Effector memory CD8-positive, alpha-beta T cell (primary cell): ENCODE measurements at places on chromosomes 16 and 17.
A peak's percentile ranks its signal among the peaks of the same experiment; 100 is the strongest.

DNA sequence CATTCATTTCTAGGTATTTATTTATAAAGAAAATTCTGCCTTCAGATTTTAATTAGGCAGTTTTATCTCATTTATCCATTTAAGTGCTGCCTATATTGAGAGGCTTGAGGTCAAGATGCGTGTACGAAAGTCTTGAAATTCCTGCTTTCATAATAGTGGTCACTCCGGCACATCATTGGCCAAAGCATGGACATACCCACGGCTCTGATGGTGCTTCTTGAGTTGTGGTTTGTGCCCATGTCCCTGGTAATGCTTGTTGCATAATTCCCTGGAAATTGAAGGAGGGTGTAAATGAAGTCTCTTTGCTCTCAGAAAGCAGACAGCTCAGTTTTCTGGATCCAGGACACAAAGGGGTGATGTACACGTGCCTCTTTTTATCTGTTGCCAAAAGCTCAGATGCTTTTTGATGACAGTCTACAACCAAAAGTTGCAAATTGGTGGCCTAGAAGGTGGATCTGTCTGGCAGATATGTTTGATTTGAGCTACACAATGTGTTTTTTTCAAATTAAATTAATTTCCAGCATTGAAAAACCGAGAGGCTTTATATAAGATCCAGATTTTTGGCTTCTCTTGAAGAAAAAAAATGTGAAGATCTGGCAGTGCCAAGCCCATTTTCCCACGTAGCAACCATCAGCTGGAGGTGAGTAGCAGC, 94.4 kb downstream of the SHISA9 start:
- no peak for DNase-seq
- no peaks in the 10 kb centered on the region for H3K27me3 ChIP-seq
- no peaks in the 10 kb centered on the region for H3K4me1 ChIP-seq
- no peaks in the 10 kb centered on the region for H3K36me3 ChIP-seq
- H3K27ac ChIP-seq: no peak overlapping the region

DNA sequence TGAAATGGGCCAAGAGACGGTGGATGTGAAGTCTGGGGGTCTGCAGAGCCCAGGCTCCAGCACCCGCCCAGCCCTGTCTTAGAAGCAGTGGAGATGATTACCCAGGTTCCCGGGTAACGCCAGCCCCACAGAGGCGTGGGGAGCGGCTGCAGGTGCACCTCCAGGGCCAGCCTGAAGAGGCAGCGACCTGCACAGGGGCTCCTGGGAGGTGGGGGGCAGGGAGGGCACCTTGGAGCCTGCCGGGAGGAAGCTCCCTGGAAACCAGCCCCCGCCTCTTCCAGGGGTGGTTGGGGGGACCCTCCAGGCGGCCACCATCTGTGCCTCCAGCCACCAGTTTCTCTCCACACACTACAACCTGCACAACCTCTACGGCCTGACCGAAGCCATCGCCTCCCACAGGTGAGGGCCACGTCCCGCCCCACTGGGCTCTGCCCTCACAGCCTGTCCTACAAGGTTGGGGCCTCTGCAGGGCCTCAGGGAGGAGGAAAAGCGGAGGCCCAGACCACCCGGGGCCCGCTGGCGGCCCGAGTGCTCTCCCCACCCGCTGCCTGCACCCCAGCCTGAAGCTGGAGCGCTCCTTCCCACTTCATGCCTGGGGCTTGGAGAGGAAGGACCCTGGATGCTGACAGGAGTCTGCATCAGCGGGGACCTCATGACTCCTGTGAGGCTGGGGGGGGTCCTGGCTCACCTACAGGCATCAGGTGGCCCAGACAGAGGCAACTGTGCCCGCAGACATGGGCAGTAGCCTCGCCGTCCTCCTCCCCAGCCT, 10.5 kb downstream of the GAA start:
- H3K4me3 ChIP-seq: no peak overlapping the region
- no peaks in the 10 kb centered on the region for H3K4me1 ChIP-seq
- no peak for DNase-seq
- H3K27me3 ChIP-seq: no peaks in the 10 kb centered on the region
- H3K27ac ChIP-seq: no peak overlapping the region

GRCh38 chr16:17144431-17144830, 326.3 kb downstream of the XYLT1 start:
- no peaks in the 10 kb centered on the region for H3K4me1 ChIP-seq
- no peaks in the 10 kb centered on the region for H3K27me3 ChIP-seq
- no peak for DNase-seq
- no peak overlapping the region for H3K4me3 ChIP-seq
- no peak overlapping the region for H3K27ac ChIP-seq

DNA sequence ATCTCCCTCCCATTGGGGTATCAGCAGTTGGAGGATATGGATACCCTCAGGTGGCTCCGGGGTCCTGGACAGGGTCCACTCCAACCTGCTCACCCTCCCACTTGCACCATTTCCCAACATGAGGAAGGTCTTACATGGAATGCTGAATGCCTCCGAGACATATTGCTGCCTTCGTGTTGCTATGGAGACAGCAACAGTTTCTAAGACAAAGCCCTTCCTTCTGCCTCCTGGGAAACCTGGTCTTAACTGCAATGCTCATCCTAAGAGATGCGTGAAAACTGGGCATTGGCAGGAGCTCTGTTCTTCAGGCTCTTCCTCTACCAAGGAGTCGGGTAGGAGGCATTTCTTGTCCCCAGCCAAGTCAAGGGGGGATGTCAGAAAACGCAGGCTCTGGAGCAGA, 45.2 kb downstream of the ST3GAL2 start:
- no peak for DNase-seq
- no peak overlapping the region for H3K4me3 ChIP-seq
- peaks cover 3% of the 10 kb centered on the region for H3K36me3 ChIP-seq

- H3K27ac ChIP-seq: no peak overlapping the region
- no peak overlapping the region for H3K4me3 ChIP-seq
- DNase-seq: no peak
- peaks cover 18% of the 10 kb centered on the region for H3K4me1 ChIP-seq
These were observed 327.6 kb downstream of the CDH13 start for GRCh38 chr16:82954224-82954929.

- H3K4me3 ChIP-seq: no peak overlapping the region
- no peaks in the 10 kb centered on the region for H3K36me3 ChIP-seq
- no peak overlapping the region for H3K27ac ChIP-seq
- H3K27me3 ChIP-seq: no peaks in the 10 kb centered on the region
- no peaks in the 10 kb centered on the region for H3K4me1 ChIP-seq
These were observed 111.0 kb upstream of the NACA2 start for GRCh38 chr17:61701978-61702377.

GRCh38 chr16:73231944-73232554, 184.1 kb upstream of the ZFHX3 start:
- H3K27ac ChIP-seq: no peak overlapping the region
- H3K4me1 ChIP-seq: no peaks in the 10 kb centered on the region
- H3K36me3 ChIP-seq: no peaks in the 10 kb centered on the region
- H3K4me3 ChIP-seq: no peak overlapping the region

- H3K27me3 ChIP-seq: peaks cover 17% of the 10 kb centered on the region
- peaks cover 6% of the 10 kb centered on the region for H3K4me1 ChIP-seq
- no peak overlapping the region for H3K27ac ChIP-seq
These were observed 451.3 kb downstream of the PMP22 start for GRCh38 chr17:14813649-14814370.

GRCh38 chr17:59807892-59808509, 84.7 kb downstream of the TUBD1 start:
- H3K27ac ChIP-seq: no peak overlapping the region
- H3K27me3 ChIP-seq: no peaks in the 10 kb centered on the region
- H3K4me3 ChIP-seq: no peak overlapping the region
- peaks cover 21% of the 10 kb centered on the region for H3K36me3 ChIP-seq

- H3K4me3 ChIP-seq: no peak overlapping the region
- peaks cover 28% of the 10 kb centered on the region for H3K36me3 ChIP-seq
- H3K27me3 ChIP-seq: no peaks in the 10 kb centered on the region
- no peak for DNase-seq
These were observed 25.1 kb downstream of the UNC13D start for GRCh38 chr17:75819116-75819515.

DNA sequence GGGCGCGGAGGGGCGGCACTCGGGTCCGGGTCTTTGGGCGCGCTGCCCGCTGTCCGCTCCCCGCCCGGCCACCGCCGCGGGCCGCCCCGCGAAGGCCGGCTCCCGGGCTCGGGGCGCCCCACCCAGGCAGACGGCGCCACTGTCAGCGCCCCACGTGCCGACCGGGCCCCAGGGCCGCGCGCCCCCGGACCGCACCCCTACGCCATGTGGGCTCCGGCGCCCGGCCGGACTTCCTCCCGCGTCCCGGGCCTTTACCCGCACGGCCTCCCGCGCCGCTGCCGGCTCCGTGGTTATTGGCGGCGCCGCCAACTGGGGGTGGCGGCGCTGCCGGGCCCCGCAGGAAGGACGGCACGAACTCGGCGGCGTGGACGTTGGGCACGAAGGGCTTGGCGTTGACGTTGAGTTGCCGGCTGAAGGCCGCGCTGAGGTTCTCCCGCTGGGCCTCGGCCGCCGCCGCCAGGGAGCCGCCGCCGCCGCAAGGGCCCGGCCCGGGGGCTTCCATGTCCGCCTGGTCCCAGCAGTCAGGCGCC, 577 bp downstream of the GSPT1 start:
- peak overlapping the region; percentile 96 for H3K27ac ChIP-seq
- H3K4me1 ChIP-seq: peaks cover 37% of the 10 kb centered on the region
- peaks cover 36% of the 10 kb centered on the region for H3K36me3 ChIP-seq
- H3K4me3 ChIP-seq: peak overlapping the region; percentile 89

GRCh38 chr17:49821466-49821865, 26.4 kb downstream of the TAC4 start:
- DNase-seq: no peak
- H3K4me3 ChIP-seq: no peak overlapping the region
- H3K36me3 ChIP-seq: peaks cover 90% of the 10 kb centered on the region
- H3K27me3 ChIP-seq: no peaks in the 10 kb centered on the region
- H3K4me1 ChIP-seq: peaks cover 29% of the 10 kb centered on the region

- H3K27ac ChIP-seq: no peak overlapping the region
- H3K4me3 ChIP-seq: no peak overlapping the region
These were observed 19.5 kb downstream of the CBX4 start for GRCh38 chr17:79819534-79820276.

DNA sequence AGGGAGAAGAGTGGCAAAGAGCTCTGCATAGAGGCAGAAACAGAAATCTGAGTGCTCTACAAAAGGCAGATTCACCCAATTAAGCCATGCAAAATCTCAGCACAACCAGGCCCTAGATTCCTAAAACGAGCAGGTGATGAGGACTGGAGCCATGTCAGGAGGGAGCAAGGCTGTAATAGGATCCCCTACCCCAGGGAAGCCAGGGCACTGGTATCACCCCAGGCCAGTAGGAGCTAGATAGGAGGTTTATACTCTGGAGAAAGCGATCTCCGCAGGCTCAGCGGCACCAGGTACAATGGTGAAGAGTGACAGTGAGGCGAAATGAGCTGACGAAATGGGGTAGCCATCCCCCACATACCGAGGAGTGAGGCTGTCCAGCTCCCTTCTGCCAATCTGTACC, 171.5 kb downstream of the PARN start:
- H3K27ac ChIP-seq: no peak overlapping the region
- no peak overlapping the region for H3K4me3 ChIP-seq
- peaks cover 3% of the 10 kb centered on the region for H3K36me3 ChIP-seq
- peaks cover 11% of the 10 kb centered on the region for H3K4me1 ChIP-seq
- H3K27me3 ChIP-seq: no peaks in the 10 kb centered on the region
